Astrocyte of the hippocampus (primary cell): ENCODE measurements at places on chromosomes 2 and 18.

DNA sequence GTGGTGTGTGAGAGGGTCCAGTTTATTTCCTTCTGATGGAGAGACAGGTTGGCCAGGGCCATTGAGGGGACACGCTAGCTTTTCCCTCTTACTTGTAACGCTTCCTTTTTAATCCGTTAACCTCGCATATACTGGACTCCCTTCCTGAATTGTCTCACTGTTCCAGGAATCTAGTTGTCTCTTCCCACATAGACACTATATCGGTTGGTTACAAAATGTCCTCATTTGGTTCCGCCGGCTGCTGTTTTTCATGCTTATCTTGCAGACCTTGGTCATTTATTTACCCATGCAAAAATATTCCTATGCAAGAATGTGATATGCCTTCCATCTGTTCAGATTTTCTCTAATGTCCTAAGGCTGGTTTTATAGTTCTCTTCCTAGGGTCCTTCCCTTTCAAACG lies 35.0 kb downstream of the NEURL3 start:
- DNase-seq = no peak

- DNase-seq = no peak
Measured at GRCh38 chr2:191643429-191643828, 34.5 kb upstream of the NABP1 start.

- no peak for DNase-seq
Measured at GRCh38 chr2:183057333-183057985, 19.2 kb upstream of the NCKAP1 start.

DNA sequence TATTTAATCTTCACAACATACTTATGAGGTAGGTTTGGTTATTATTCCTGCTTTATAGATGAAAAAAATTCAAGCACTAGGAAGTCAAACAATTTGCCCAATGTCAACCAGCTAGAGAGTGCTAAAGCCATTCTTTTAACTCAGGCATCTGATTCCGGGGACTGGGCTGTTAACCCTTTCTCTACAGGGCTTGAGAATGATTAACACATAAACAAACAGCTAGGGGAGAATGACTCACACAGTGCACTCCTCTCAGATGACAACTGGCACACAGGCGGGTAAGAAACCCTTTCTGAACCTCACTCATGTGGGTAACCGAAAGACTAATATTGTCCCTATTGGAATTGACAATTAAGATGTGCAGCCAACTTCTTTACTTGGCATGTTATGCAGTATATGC lies 86.3 kb upstream of the FSHR start:
- DNase-seq = peak; percentile 44

DNA sequence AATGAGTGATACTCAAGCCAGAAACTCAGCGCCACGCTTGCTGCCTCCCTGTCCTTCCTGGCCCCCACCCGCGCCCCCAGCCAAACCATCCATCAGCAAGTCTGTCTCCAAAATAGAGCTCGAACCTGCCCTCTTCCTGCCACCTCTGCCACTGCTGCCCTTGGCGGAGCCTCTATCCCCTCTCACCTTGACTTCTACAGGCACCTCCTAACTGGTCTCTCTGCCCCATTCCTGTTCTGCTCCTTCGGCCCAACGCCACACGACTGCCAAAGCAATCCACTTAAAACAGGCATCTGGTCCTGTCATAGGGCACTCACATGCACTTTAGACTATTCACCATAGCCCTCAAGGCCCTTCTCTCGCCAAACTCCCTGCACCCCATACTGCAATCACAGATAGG lies 210.3 kb upstream of the SMAD2 start:
- DNase-seq = no peak

GRCh38 chr2:159243529-159243928 lies 43.0 kb downstream of the WDSUB1 start:
- DNase-seq = no peak
